Omental fat pad (tissue), 4 donors: ENCODE measurements at places on chromosomes 1 and 21. TPM values are rescaled to one million over a fixed set of nuclear protein-coding genes. Genes with fewer than 3 reads are reported as not detected.

CDCA8 gene
- total RNA-seq = 0.28 TPM

AADACL4 gene
- total RNA-seq = not detected

SHE gene
- 77.9 TPM for total RNA-seq

MYCL gene
- total RNA-seq = 1.3 TPM
